ENCODE measurements at places on chromosomes 6 and 20. TPM values are rescaled to one million over a fixed set of nuclear protein-coding genes. Genes with fewer than 3 reads are reported as not detected.

- H3K36me3 ChIP-seq: no peaks in the 10 kb centered on the region
- DNase-seq: no peak
- peaks cover 8% of the 10 kb centered on the region for H3K4me1 ChIP-seq
Measured at GRCh38 chr6:52552278-52552643, 24.6 kb downstream of the TRAM2 start.

GRCh38 chr6:163661272-163661671 is 246.8 kb downstream of the QKI start:
- DNase-seq: no peak
- H3K27ac ChIP-seq: no peak overlapping the region
- H3K27me3 ChIP-seq: no peaks in the 10 kb centered on the region
- H3K4me1 ChIP-seq: no peaks in the 10 kb centered on the region
- no peaks in the 10 kb centered on the region for H3K36me3 ChIP-seq

- no peak for DNase-seq
- H3K36me3 ChIP-seq: no peaks in the 10 kb centered on the region
- no peaks in the 10 kb centered on the region for H3K27me3 ChIP-seq
Measured at GRCh38 chr6:33607126-33607783, 13.9 kb upstream of the ITPR3 start.

DNA sequence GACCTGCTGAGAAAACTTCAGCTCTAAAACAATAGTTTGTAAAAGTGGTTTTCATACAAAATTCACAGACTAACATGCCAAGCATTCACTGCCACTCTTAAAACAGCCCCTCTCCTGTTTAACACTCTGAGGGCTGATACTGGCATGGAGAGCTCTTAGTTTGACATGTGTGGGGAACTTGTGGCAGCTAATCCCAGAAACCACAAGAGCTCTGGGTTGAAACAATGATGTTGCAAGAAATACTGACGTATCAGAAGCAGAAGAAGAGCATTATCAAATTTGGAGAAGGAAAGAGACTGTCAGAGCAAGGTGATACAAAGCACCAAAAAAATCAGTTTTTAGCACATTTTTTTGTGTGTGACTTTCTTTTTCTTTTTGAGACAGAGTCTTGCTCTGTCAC is 5.1 kb downstream of the BEND3 start:
- H3K4me1 ChIP-seq: no peaks in the 10 kb centered on the region
- H3K27me3 ChIP-seq: no peaks in the 10 kb centered on the region
- H3K4me3 ChIP-seq: no peak overlapping the region
- no peak for DNase-seq

DNA sequence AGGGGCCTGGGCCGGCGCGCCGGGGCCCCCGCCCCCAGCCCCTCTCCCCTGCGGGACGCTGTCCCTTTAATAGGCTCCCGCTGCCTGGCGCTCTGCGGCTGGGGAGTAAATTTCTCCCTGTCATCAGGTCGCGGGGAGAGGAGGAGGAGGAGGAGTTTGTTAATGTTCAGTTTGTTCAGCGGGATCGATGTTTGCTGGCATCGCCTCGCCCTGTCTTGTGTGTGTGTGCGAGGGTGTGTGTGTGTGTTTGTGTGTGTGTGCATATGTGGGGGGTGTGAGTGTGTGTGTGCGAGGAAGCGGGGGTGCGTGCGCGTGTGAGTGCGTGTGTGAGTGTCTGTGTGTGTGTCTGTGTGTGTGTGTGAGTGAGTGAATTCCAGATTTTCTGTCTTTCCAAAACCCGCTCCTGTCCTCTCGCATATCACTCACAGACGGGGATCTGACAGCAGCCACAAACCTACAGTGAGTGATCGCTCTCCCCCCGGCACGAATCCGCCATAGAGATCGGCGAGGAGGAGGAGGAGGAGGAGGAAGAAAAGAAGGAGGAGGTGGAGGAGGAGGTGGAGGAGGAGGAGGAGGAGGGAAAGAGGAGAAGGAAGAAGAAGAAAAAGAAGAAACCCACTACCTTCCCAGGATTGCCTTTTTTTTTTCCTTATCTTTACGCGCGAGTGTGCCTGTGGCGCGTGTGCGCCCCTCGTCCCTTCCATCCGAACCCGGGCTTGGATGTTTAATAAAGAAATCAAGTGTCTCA is at the start of gene TSHZ2:
TSHZ2 (plus strand) TSS at position 169 of the 748 bp plus-strand sequence. CDS start 936 bp downstream, outside the sequence.
- peak within 1 kb of the TSS; percentile 91 for H3K27ac ChIP-seq
- no peaks in the 10 kb centered on the region for H3K4me1 ChIP-seq
- peak within 1 kb of the TSS; percentile 76 for H3K4me3 ChIP-seq
- no peaks in the 10 kb centered on the region for H3K36me3 ChIP-seq
- DNase-seq: peak; percentile 77

NRSN1 gene
- not detected for total RNA-seq

GRCh38 chr6:123575188-123575587 is 61.6 kb downstream of the TRDN start:
- H3K27me3 ChIP-seq: no peaks in the 10 kb centered on the region
- no peak overlapping the region for H3K27ac ChIP-seq
- no peak overlapping the region for H3K4me3 ChIP-seq
- H3K4me1 ChIP-seq: no peaks in the 10 kb centered on the region

GRCh38 chr20:36159833-36160232 is 5.3 kb downstream of the EPB41L1 start:
- H3K36me3 ChIP-seq: no peaks in the 10 kb centered on the region
- no peaks in the 10 kb centered on the region for H3K4me1 ChIP-seq
- H3K27ac ChIP-seq: no peak overlapping the region
- DNase-seq: no peak
- no peak overlapping the region for H3K4me3 ChIP-seq
- no peaks in the 10 kb centered on the region for H3K27me3 ChIP-seq

GRCh38 chr6:84764332-84765049 is at the start of gene TBX18:
TSS of gene TBX18 (minus strand) at chr6:84764598. CDS start at chr6:84764181, 417 bp downstream.
- H3K36me3 ChIP-seq: no peaks in the 10 kb centered on the region
- peak; percentile 72 for DNase-seq
- H3K27me3 ChIP-seq: peaks cover 85% of the 10 kb centered on the region
- H3K4me3 ChIP-seq: peak within 1 kb of the TSS; percentile 59

- H3K4me1 ChIP-seq: no peaks in the 10 kb centered on the region
- H3K4me3 ChIP-seq: no peak overlapping the region
- peak overlapping the region; percentile 63 for H3K27ac ChIP-seq
- no peaks in the 10 kb centered on the region for H3K27me3 ChIP-seq
- no peak for DNase-seq
Measured at GRCh38 chr6:168410554-168411011, 30.4 kb upstream of the SMOC2 start.

GRCh38 chr6:63058601-63059000 is 152.7 kb upstream of the FKBP1C start:
- no peak for DNase-seq
- no peak overlapping the region for H3K4me3 ChIP-seq
- H3K4me1 ChIP-seq: no peaks in the 10 kb centered on the region
- no peaks in the 10 kb centered on the region for H3K36me3 ChIP-seq
- no peaks in the 10 kb centered on the region for H3K27me3 ChIP-seq

HAO1 gene
- total RNA-seq: not detected

GRCh38 chr20:31602779-31603441 is 2.2 kb upstream of the ID1 start:
- H3K4me1 ChIP-seq: peaks cover 8% of the 10 kb centered on the region
- DNase-seq: no peak
- no peaks in the 10 kb centered on the region for H3K36me3 ChIP-seq
- no peak overlapping the region for H3K4me3 ChIP-seq

Data from breast epithelium (tissue), 4 donors.